Mesothelial cell of epicardium (in vitro differentiated cells): ENCODE measurements at places on chromosomes 7 and 10.

DNA sequence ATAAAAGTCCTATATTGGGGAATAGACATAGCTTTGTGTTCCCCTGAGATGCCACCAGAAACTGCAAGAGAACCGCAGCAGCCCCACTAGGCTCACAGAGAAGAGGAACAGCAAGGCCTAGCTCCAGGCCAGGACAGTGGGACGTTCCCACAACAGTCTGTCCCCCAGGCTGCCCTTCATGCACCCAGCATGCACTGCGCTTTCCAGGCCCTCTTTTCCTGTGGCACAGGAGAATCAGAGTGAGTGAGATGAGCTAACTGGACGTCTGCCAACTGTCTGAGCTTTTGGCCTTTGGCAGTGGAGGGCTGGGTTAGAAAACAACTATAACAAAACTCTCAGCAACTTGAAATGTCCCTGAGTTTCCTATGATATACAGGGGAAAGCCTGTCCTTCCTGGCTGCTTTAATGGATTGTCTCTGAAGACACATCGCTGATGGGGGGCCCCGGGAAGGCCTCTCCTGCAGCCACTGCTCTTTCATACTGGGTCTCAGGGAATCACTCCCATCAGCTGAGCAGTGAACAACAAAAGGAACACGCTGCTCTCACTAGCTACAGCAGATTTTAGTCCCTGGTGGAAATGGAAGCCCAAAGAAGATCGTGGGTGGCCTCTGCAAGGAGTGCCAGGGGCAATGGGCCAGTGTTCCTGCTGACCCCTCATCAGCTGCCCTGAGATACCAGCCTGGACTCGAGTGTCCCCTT lies 53.5 kb downstream of the PODXL start:
- no peak for DNase-seq

DNA sequence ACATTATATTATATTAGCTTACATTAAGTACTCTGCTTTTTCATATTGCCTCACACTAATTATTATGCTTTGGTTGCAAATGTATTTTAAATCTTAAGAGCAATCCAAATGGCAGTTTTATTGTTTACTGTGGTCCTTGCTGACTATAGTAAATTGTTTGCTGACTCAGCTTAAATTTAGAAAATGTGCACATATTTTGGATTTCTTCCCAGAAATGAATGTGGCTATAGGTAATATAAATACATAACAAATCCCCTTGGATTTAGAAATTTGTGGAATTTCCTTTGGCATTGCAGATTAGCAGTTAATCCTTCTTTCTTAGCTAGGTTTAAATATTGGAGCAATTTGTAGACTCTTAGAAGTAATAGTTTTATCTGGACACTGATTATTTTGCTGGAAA lies 565.8 kb downstream of the NRG3 start:
- DNase-seq = no peak

DNA sequence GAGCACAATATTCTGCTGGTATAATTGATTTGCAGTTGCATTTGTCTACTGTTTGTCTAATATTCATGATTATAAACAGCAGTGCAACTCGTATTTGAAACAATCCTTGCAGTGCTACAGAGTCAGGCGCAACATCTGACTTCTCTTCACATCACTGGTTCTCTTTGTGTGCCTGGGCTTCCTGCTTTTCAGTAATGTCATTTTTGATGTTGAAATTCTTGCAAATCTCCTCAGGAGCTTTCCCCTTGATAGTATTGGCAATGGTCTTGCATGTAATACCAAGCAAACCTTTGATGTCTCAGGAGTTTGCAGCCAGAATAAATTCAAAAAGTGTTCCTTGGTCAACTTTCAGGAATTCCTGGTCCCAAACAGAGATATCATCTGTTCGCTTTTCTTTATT lies 20.2 kb downstream of the HPS6 start:
- no peak for DNase-seq

DNA sequence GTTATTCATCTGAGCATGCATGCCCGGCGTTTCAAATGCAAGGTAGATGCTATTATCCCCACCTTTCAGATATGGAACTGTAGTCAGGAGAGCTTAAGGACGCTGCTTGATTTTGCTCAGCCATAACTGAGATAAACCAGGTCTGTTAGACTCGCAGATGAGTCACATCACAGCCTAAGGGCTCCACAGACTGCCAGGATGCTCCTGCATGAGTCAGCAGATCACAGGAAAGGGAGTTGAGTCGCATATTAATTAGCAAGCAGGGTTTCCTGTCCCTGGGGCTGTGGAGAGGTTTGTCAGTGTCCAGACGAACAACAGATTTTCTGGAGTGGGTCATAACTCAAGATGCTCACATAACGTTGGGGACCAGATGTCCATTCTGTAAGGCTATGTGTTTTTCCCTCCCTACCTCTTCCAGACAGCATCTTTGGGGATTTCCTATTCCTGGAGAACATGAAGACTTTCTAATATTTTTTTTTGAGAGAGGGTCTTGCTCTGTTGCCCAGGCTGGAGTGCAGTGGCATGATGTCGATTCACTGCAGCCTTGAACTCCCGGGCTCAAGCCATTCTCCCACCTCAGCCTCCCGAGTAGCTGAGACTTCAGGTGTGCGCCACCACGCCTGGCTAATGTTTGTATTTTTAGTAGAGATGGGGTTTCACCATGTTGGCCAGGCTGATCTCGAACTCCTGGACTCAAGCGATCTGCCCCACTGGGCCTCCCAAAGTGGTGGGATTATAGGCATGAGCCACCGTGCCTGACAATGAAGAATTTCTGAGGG lies 36.7 kb downstream of the PFKFB3 start:
- no peak for DNase-seq

DNA sequence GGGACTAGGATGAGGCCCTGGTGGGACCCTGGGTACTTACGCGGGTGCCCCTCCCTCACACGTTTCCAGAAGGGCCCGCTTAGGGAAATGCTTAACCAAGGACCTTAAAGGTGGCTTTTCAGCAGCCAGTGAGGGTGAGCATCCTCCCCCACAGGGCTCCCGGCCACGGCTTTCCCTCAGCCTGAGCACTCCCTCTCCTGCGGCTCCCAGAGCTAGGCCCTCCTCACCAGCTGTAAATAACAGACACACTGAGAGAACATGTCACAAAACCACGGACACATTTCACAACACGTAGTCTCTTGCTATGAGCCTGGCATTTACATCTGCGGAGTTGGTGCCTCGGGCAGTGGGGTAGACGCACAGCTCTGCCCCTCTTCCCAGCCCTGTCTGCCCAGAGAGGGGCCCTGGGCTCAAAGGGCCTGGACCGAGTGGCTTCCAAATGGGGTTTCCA lies 25.2 kb downstream of the GRID1 start:
- DNase-seq = no peak

GRCh38 chr10:124420254-124420653 lies 1.5 kb upstream of the OAT start:
- DNase-seq = no peak

DNA sequence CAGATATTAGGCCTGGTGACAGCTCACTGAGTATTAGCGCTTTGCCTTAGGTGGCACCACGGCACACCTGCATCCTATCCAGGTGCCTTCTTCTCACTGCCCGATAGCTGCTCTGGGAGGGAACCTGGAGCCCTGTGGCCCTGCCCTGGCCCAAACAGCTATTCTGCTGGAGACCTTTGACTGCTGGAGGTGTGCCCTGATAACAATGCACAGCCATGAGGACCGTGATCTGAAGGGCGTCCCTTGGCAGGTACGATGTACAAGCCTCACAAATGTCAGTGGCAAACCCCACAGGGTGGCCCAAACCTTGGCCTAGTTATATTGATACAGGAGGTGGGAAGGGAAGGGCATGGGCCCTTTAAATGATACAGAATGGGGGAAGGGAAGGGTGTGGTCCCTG lies 259.5 kb downstream of the GRID1 start:
- no peak for DNase-seq
